ENCODE measurements at places on chromosomes 3 and 15.

GRCh38 chr15:39819533-39819932, 36.9 kb upstream of the FSIP1 start:
- DNase-seq, result no peak

DNA sequence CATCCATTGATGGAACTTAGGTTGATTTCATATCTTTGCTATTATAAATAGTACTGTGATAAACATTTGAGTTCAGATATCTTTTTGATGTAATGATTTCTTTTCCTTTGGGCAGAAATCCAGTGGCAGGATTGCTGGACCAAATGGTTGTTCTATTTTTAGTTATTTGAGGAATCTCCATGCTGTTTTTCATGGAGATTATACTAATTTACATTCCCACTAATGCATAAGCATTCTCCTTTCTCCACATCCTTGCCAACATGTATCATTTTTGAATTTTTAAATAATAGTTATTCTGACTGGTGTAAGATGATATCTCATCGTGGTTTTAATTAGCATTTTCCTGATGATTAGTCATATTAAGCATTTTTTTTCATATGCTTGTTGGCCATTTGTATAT, 144.0 kb upstream of the SUCLG2 start:
- DNase-seq, result no peak

DNA sequence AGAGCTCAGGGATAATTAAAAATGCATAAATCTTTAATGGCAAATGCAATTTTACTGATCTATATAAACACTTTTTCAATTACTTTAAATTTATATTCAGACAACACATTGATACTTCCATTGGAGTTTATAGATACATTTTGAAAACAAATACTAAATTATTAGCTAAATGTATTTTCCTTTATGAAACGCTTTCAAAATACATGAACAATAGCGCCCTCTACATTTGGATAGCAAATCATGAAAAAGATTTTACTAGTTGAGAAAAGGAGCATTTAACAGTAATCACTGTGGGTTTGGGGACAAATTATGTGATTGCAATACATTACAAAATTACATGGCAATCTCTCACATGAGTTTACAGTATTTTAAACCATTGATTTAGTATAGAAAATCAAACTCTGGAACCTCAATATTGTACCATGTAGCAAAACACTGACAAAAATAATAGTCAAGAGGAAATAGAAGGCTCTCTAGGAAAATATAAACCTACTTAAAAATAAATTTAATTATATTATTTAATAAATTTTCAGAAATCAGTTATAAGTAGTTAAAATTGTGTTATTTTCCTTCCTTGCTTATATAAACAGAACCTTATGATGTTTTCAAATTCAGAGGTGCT, 207.9 kb downstream of the ZIC1 start:
- DNase-seq, result peak; percentile 21

DNA sequence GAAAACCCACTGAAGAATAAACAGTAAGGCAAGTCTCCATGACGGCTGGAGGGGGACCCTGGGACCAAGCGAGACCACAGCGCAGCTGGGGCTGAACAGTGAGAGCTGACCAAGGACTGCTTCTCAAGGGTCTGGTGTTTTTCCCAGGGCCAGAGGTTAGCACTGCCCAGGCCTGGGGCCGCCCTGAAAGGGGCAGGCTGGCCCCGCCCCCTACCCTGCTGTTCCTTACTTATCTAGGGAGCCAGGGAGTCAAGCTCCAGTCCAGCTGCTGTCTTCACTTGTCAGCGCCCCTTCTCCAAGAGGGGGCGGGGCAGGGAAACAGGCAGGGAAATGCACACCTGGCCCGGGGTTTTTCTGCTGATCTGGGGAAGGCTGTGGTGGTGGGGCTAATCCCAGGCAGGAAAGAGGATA, 51.6 kb upstream of the HACD2 start:
- DNase-seq, result no peak

- DNase-seq, result no peak
Observed at GRCh38 chr15:37103475-37104423, 3.4 kb upstream of the MEIS2 start.

- DNase-seq, result peak; percentile 56
Observed at GRCh38 chr3:32492684-32493436, 9.8 kb downstream of the CMTM6 start.

DNA sequence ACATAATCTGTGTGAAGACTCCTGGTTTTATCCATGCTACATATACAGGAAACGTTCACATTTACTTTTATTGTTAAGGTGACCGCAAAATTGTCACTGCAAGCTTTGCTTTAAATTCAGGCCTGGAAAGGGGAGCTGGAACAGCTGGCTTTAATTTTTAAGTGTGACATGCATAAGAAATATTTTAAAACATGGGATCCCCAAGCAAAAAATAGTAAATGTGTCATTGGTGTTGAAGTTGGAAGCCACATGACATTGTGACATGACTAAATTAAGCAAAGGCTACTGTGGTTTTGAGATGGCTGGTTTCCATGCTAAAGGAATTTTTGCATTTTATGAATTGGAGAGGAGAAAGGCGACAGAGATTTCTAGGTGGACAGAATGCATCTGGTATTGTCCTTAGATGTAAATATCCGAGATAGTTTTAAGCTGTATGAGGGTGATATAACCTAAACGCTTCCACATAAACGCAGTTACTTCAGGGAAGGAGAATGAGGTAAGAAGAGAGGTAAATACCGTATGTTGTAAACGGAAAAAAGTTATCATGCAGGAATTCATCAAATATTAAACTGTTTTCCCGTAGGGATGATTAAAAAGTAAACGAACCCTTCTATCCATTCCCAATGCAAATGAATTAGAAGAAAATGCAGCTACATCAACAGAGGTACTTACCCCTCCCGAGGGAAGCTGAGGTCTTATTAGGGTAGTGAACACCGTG, 927 bp upstream of the FYTTD1 start:
- DNase-seq, result peak; percentile 44

GRCh38 chr3:135448520-135448919, 517.0 kb upstream of the PPP2R3A start:
- DNase-seq, result no peak

DNA sequence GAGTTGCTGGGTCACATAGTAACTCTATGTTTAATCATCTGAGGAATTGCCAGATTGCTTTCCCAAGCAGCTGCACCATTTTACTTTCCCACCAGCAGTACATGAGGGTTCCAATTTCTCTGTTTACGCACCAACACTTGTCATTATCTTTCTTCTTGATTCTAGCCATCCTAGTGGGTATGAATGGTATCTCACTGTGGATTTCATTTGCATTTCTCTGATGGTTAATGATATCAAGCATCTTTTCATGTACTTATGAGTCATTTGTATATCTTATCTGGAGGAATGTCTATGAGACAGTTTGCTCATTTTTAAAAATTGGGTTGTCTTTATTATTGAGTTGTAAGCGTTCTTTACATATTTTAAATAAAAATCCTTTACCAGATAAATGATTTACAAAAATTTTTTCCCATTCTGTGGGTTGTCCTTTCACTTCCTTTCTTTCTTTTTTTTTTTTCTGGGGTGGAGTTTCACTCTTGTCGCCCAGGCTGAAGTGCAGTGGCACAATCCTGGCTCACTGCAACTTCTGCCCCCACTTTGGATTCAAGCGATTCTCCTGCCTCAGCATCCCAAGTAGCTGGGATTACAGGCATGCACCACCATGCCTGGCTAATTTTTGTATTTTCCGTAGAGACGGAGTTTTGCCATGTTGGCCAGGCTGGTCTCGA, 8.9 kb upstream of the SGO1 start:
- no peak for DNase-seq

DNA sequence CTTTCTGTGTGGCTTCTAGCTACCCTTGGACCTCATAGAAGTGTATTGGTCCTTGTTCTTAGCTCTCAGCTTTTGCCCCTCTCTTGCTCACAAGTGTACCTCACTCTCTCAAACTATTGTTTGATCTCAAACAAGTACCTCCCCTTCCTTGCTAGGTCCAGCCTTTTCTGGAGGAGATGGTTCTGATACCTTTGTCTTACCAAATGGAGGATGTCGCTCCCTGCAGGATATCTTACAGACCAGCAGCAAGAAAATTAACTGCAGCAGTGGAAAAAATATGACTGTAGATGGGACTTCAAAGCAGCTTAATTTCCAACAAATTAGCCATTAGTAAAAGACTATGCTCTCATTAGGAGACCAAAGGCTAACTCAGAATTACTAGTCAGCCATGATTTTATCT, 388.1 kb upstream of the ROBO2 start:
- no peak for DNase-seq

DNA sequence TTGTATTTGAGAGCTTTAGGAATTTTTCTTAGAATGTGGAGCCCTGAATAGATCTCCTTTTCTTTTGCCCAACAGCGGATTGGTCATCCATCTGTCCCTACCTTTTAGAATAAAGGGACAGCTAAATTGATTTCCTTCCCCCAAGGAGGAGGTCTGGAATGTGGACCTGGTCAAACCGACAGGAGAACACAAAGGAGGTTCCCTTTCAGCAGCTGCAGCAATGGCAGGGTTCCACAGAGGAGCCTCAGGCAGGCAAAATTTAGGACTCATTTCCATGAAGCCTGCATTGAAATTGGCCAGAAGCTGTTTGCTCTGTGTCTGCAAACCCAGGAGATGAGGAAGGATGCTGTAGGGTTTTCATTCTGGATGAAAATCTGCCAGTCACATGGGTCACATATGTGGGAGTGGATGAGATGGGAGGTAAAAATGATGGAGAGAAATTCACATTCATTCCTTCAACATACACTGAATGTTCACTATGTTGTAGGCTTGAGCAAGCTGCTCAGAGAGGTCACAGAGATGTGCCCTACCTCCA, 77.3 kb downstream of the LRTM1 start:
- no peak for DNase-seq

DNA sequence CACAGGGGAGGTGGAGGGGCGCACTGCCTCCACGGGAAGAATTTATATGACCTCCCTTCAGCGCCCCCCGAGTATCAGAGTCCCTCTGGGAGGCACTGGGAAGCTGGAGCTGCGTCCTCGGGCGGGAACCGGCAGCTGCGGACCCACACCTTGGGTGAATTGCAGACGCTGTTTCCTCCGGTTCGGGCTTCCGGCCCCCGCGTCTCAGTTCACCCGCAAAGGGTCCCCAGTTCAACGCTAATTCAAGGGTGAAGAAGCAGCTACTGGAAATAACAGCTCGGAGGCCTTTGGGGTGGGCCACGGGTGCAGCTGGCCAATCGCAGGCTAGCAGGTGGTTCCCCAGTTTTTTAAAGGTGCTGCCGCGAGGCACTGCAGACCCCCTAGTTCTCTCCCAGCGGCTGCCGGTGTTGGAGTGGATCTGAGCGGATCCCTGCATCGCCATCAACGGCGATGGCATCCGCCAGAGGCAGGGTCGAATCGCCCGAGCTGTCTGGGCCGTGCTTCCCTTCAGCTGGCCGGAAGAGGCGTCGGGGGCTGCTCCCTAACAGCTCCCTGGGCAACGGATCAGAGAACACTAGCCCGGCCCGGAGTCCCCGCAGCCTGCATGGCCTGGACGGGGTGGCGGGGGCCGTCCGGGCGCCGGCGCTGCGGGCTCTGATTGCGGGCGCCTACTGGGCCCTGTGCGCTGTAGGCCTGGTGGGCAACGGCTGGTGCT, 19.4 kb upstream of the ADAMTS7 start:
- DNase-seq, result no peak

DNA sequence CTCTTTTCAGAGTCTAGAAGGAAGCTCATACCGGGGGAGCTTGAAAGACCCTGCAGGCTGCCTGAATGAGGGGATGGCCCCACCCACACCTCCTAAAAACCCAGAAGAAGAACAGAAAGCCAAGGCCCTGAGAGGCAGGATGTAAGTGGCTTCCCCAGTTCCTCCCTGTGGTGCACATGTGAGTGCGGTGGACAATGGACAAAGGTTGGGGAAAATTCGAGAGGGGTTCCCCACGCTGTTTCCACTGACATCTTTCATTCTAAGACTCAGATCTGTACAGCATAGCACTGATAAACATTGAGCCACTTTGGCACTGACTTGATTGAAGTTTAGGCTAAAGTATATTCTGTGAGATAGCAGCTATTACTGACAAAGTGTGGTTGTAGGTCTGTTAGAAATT, 79.5 kb upstream of the UMPS start:
- no peak for DNase-seq

- no peak for DNase-seq
Observed at GRCh38 chr3:100076731-100077529, 37.4 kb downstream of the FILIP1L start.

GRCh38 chr15:71060983-71061382, 54.3 kb upstream of the THSD4 start:
- peak; percentile 49 for DNase-seq

All from renal cortical epithelial cell (primary cell).